ENCODE measurements at places on chromosomes 6 and 20.

DNA sequence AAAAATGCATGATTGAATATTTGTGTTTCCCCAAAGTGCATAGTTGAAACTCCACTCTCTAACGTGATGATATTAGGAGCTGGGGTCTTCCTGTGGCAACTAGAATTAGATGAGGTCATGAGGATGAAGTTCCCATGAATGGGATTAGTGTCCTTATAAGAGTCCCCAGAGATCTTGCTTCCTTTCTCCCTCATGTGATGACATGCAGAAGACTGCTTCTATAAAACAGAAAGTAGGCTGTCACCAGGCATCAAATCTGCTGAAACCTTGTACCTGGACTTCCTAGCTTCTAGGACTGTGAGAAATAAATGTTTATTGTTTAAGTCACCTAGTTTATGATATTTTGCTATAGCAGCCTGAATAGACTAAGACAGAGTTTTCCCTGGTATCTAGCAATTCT lies 586.5 kb upstream of the EPHA7 start:
- DNase-seq, result no peak

DNA sequence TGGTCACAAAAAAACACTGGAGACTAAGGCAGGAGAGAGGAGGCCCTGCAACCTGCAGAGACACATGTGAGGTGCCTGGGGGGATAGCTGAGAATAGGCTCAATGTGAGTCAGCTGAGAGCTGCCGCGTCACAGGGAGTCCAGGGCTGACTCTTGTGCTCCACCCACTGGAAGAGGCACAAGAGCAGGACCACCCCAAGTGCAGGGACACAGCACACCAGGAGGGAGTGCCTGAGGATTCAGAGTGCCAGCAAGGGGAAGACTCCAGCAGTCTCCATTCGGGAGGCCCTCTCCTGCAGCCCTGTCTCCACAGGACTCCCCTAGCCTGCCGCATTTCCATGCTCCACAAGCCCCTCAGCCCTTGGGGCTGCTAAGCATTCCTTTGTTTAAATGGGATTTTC lies 105.5 kb downstream of the HUS1B start:
- peak; percentile 12 for DNase-seq

GRCh38 chr6:145848541-145848940 lies 33.9 kb upstream of the FBXO30 start:
- no peak for DNase-seq

GRCh38 chr20:16930656-16931055 lies 182.5 kb downstream of the OTOR start:
- no peak for DNase-seq

- DNase-seq, result no peak
Observed at GRCh38 chr6:35178932-35179832, 34.6 kb upstream of the SCUBE3 start.

DNA sequence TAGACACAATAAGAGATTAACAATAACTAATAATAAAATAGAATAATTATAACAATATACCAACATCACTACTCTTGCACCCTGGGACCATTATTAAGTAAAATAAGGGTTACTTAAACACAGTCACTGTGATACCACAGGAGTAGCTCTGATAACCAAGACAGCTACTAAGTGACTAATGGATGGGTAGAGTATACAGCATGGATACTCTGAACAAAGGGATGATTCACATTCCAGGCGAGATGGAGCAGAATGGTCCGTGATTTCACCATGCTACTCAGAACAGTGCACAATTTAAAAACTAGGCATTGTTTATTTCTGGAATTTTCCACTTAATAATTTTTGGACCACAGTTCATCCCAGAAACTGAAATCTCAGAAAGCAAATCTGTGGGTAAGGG lies 80.0 kb upstream of the FUT9 start:
- no peak for DNase-seq

DNA sequence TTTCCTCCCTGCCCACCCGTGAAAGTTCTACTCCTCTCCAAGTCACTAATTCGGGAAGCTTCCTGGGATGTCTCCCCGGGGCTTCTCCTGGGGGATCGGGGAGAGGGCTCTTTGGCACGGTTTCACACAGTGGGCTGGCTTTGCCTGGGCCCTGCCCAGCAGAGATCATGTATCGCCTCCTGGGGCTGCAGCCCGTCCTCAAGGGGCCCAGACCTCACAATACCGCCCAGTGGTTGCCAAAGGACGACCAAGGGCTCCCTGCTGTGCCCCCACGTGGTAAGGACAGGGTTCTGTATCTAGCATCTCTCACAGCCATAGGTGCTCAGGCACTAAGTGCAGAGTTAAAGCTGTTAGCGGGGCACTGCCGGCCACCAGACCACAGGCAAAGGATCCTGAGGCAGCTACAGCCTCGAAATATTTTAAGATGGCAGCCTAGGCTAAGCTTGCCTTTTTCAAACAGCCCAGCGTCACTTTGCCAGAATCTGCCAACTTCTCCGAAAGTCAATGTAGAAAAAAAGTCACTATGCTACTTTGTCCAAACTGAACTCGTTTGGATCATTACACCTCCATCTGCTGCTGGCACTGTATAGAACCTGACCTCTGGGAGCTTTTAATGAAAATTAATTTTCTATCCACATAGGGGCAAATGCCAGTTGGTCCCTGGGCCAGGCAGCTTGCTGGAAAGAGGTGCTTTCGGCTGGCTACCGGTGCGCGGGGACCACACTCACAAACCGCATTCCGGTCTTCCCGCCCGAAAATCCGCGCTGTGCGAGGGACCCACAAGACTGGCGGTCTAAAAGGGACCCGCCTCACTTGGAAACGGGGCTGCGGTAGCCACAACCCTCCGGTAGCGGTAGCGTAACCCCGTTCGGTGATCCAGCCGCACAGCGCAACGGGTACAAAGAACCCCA lies 1.3 kb upstream of the NNAT start:
- no peak for DNase-seq

DNA sequence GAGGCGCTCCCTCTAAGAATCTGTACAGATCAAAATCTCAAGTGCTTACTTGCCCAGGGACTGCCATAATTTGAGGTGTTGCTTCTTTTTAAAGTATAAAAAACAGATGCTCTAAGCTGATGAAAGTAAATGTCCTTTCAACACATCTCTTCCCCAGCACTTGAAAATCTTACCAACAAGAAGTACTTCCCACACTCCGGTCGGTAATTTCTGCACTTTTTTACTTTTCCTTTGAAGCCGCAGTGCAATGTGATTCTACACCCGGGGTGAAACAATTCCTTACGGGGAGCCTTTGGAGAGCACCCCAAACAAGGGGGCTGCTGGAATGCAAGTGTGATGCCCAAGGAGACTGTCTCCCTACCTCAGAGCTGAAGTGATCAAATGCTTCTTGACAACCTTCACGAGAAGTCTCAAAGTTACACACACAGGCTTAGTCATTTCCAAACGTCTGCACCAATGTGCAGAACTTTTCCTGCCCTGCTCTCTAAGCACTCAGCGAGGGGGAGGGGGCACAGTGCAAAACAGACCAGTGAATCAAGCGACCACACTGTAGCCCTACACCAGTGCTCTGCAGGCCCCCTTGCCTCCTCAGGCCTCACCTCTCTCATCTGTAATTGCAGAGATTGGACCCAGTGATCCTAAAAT lies 56.7 kb downstream of the ATXN1 start:
- peak; percentile 33 for DNase-seq

GRCh38 chr6:63245909-63246308 lies 34.6 kb downstream of the FKBP1C start:
- DNase-seq, result no peak

- DNase-seq, result no peak
Observed at GRCh38 chr6:166687070-166687878, 60.2 kb upstream of the RPS6KA2 start.

- DNase-seq, result no peak
Observed at GRCh38 chr20:43755390-43755789, 28.6 kb upstream of the GTSF1L start.

GRCh38 chr20:17295991-17296390 lies 69.2 kb downstream of the PCSK2 start:
- no peak for DNase-seq

GRCh38 chr6:470901-471448 lies 79.4 kb downstream of the IRF4 start:
- no peak for DNase-seq

DNA sequence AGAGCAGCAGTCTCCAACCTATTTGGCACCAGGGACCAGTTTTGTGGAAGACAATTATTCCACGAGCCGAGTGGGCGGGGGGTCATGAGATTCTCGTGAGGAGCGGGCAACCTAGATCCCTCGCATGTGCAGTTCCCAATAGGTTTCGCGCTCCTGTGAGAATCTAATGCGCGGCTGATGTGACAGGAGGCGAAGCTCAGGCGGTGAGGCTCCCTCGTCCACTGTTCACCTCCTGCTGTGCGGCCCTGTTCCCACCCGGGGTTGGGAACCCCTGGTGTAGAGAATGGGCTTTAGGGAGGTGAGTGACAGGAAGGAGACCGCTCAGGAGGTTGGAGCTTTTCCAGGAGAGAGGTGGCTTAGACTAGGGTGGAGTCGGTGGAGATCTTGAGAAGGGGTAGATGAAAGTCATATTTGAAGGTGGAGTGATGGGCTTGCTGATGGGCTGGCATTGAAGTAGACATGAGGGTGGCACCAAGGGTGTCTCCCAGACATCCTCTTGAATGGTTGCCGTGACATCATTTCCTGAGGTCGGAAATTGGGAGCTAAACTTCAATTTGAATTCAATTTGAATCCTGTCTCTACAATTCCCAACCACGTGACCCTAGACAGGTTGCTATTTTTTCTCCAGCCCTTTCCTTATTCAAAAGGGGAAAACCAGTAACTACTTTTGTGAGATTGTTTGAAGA lies 1.5 kb upstream of the RAD21L1 start:
- no peak for DNase-seq

DNA sequence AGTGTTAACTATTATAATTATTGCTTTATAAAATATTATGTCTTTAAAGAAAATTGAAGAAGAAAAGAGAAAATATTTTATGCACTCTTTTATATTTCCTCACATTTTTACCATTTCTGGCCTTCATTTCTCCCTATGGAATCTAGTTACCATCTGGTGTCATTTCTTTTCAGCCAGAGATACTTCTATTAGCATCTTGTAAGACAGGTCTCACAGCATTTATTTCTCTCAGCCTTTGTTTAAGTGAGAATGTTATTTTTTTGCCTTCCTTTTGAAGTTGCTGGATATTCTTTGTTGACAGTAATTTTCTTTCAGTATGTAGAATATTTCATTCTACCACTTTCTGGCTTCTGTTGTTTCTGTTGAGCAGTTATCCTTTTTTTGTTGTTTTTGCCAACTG lies 652.1 kb upstream of the CITED2 start:
- DNase-seq, result no peak

- DNase-seq, result no peak
Observed at GRCh38 chr6:75334266-75335040, 49.9 kb upstream of the TMEM30A start.

DNA sequence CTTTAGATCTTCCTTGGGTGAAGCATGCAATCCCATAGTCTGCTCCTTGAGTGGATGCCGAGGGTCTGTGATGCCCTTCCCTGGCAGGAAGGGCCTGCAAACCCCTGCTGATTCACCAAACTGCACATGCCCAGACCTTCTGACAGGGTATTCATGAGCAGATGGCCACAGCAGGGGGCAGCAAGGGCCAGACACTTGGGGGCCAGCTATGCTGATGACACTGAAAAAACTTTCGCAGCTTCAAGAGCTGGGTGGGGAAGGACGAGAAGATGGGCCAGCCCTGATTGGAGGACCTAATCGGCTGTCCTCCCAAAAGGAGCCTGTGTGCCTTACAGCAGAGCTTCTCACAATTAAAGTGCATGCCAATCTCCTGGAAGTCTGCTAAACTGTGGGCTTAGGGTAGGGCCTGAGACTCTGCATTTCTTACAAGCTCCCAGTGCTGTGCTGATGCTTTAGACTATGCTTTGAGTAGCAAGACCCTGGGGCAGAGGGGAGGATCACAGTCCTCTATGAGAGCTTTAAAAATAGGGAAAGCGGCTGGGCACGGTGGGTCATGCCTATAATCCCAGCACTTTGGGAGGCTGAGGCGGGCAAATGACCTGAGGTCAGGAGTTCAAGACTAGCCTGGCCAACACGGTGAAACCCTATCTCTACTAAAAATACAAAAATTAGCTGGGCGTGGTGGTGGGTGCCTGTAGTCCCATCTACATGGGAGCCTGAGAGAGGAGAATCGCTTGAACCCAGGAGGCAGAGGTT lies 15.2 kb upstream of the GDAP1L1 start:
- DNase-seq, result no peak

DNA sequence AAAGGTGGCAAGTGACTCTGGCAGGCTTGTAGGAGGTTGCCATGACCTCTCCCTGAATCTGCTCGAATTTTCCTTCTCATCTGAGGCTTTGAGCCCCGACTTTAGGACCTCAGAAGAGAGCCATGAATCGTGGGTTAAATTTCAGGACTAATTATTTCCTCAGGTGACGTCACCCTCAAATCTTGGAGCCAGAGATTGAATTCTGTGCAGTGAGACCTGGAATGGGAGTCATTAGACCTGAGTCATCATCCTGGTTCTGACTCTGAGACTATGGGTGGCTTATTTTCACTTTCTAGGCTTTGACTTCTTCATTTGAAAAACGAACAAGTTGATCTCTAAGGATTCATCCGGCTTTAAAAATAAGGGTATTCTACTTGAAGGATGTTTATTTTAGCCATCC lies 48.5 kb upstream of the PDYN start:
- DNase-seq, result no peak

DNA sequence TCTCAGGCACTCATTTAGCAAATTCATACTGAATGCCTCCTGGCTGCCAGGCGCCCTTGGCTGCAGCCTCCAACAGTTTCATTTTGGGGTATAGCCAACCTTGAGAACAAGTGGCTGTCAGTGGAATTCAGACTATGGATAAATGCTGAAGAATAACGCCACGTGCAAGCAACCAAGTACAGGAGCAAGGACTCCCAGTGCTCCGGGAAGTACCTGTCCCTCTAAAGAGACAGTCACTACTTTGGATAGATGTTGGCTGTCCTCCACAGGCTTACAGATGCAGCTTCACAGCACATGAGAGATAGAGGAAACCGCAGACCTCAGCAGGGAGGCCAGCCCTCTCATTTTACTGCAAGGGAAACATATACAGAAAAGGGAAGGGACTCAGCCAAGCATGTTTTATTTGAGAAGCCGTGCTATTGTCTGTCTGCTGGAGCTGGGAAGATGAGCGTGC lies 658.2 kb downstream of the PTPRT start:
- DNase-seq, result no peak

All from stimulated activated CD4-positive, alpha-beta T cell treated with anti-CD3 and anti-CD28 coated beads, Interleukin-1b, Interleukin-23, amount 100 ng/mL, for 4 hours (primary cell).